DMS79 (cell line): ENCODE measurements at places on chromosomes 2 and 18.

DNA sequence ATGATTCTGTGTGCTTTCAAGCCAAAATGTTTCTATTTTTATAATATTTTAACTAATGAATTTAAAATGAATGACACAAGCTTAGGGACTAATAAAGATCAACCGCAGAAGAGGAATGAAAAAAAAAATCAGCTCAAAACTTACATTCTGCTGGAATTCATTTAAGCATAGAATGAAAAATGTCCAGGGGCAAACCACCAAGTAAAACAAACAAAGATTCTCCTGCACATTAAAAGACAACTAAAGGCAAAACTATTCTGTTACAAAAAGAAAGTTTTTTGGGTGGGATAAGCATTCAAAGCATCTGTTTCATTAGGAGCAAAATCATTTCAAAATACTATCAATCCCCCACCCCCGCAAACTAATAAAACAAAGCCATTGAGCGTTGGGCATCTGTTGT lies 99.3 kb upstream of the SOX11 start:
- DNase-seq = no peak

GRCh38 chr18:31243740-31244512 lies 74.0 kb upstream of the DSG1 start:
- no peak for DNase-seq

GRCh38 chr2:174597009-174597344 lies 627 bp downstream of the WIPF1 start:
- no peak for DNase-seq

- no peak for DNase-seq
Measured at GRCh38 chr2:132790207-132790785, 120.3 kb upstream of the LYPD1 start.

DNA sequence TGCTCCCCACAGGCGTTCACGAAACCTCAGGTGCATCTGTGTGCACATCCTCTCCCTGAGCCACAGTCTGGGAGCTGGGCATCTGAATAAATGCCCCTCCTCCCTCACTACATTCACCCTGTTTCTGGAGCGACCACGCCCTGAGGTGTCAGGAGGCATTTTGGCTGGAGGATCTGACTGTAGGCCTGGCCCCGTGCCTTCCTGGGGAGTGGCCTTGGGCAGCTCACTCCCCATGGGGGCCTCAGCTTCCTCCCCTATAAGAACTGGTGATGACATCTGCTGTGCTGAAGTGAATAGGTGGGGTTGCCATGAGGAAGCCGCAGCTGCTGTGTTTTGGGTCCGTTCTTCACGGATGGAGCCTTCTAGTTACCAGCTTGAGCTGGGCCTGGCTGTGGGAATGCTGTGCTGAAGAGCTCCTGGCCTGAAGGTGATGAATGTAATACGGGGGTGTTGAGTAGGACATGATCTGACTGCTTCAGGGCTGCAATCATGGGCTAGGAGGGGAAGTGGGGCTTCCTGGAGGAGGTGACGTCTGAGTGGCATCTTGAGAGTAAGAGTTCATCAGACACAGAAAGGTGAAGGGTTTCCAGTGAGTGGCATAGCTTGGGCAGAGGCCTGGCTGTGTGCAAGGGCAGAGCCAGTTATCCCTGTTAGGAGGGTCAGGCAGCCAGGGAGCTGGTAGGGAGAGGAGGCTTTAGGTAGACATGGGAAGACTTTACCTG lies 58.2 kb downstream of the GLI2 start:
- DNase-seq = no peak

- DNase-seq = no peak
Measured at GRCh38 chr2:127649684-127650040, 3.7 kb downstream of the GPR17 start.

- DNase-seq = no peak
Measured at GRCh38 chr2:173286153-173286809, 68.4 kb upstream of the CDCA7 start.

DNA sequence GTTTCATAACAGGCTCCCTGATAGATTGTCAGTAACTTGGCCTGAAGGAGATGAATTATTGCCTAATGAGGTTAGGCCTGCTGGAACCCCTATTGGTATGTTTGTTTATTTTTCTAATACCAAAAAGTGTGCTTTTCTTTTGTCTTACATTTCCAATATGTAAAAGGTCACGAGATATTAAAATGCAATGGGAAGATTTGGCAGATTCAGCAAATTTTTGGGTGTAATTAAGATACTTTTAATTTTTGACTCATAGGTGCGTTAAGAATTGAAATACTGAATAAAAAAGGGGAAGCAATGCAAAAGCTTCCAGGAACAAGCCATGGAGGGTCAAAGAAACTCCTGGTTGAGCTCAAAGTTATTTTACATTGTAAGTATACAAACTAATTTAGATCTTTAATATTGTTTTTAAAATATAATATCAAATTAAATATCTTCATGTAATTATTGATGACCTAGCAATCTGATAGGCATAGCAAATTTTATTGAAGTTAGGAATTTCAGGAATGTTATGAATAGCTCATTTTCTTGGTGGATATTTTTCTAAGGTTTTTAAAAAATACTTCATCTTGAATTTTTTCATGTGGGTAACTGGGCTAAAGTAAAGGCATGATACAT lies 52.1 kb downstream of the SMCHD1 start:
- no peak for DNase-seq

GRCh38 chr2:216031960-216032689 lies 18.8 kb upstream of the MREG start:
- DNase-seq = no peak

DNA sequence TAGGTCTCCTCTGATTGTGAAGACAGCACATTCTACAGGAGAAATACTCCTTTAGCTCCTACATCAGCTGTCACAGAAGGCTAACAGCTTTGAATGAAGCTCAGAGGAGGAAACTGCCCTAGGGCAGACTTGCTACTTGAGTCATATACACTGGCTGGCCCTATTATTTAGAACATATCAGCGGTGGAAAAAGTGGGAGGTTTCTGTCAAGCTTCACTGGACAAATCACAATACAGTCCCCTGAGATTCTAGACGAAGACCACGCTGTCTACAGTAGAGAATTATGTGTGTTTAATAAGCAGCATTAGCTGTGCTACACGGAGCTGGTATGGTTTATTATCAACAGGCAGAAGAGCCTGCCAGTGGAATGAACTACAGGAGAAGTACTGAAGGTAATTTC lies 230.9 kb upstream of the FSIP2 start:
- no peak for DNase-seq

- DNase-seq = no peak
Measured at GRCh38 chr18:46366751-46367376, 262.7 kb downstream of the HAUS1 start.

GRCh38 chr2:233433794-233434193 lies 79.5 kb downstream of the DGKD start:
- no peak for DNase-seq

DNA sequence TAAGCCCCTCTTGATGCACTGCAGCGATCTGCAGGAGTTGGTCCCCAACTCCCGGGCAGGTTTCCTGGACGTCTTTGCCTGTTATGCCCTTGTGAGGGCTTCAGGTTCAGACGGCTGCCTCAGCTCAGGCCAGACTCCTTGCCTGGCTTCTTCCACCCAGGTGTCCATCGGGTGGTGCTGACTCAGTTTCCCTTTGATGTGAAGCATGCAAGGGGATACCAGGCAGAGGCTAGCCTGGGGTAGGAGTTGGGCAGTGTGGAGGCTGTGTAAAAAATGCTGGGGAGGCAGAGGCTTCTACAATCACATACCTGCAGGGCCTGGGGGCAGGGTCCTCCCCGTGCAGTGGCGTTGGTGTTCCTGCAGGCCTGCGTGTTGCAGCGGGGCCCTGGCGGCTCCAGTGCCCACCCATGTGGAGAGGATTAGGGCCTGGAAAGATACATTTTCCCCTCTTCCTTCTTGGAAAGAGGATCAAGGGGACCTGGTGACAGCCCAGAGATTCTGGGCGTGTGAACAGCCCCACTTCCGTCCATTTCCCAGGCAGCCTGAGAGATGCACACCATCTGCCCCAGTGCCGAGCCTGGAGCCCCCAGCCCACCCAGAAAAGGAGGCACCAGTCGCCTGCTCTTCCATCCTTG lies 338.3 kb downstream of the DYSF start:
- DNase-seq = no peak

DNA sequence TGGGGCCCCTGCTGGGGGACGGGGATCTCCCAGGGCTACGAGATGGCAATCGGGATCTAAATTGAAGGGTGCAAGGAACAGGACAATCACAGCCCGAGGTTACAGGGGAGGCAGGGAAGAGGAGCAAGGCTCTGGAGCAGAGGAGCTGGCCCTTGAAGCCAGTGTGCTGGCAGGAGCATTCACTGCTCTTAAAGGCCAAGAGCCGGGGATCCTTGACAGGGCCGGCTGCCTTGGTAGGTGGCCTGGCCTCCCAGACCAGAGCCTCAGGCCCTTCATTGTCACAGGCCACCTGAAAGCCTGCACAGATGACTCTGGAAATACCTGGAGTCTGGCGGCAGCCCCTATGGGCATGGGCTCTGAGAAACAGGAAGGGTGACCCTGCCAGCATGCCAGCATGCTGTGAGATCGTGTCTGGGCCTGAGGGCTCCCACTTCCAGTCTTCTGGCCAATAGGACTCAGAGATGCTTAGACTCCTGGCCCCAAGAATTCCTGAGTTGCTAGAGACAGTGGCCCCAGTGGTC lies 38.7 kb downstream of the PDIA6 start:
- DNase-seq = no peak

DNA sequence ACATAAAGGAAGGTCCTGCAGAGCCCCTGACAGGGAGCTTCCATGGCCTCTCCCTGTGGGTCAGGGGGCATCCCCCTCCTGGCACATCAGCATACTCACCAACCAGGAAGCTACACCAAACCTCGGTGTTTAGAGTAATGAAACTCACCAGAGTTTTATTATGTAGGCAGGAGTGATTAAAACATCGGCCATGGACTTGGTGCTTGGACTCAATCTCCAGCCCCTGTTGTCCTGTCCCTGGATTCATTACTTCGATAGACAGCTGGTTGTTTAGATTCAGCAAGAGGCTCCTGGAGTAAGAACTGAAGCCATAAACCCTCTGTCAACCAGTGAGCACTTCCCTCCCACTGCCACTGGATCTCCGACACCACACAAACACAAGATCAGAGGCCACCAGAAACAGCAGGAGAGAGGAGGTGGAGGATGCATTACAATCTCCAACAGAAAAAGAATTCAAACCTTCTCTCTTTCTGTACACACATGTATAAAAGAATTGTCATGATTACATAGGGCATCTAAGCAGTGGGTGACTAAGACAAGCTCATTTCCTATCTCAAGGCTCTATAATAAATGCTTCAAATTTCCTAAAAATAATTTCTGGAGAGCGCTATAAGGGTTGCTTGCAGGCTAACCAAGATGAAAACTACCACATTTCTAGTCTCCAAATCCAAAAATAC lies 27.2 kb downstream of the TBC1D8 start:
- DNase-seq = no peak

DNA sequence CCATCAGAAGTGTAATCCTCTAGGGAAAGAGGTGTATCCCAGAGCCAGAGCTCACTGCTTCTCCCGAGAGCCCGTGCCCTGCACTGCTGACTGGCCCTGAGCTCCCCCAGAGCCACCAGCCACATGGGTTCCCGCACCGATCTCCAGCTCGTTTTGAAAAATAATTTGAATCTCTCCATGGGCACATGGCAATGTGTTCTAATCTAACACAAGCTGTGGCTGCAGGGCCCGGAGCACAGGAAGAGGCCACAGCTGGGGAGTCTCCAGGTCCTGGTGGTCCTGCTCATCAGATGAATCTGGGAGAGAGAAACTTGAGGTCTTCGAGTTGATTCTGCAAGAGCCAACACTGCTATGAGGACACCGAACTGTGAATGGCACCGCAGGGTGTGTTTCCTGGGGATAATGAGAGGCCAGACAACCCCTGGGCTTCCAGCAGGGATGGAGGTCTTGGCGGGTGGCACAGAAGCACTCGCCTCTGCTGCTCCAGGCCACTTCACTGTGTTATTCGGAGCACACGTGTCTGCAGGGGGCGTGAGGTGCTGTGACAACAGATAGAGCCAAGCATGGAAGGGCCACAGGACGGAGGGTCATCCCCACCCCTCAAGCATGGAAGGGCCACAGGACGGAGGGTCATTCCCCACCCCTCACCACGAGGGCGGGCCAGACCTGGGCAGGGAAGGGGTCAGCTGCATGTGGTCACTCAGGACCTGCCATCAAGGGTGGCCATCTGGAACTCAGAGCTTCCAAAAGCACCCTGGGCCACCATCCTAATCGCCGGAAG lies 196.8 kb downstream of the NDUFA10 start:
- DNase-seq = no peak

DNA sequence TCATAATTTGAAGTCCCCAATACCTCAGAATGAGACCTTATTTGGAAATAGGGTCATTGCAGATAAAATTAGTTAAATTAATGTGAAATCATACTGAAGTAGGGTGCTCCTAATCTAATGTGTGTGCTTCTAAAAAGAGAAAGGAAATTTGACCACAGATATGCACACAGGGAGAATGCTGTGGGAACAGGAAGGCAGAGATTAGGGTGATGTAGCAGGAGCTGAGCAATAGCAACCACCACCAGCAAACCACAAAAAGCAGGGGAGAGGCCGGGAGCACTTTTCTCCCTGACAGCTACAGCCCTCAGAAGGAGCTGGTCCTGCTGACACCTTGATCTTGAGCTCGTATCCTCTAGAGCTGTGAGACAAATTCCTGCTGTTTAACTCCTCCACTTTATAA lies 24.6 kb upstream of the SCG2 start:
- DNase-seq = no peak

DNA sequence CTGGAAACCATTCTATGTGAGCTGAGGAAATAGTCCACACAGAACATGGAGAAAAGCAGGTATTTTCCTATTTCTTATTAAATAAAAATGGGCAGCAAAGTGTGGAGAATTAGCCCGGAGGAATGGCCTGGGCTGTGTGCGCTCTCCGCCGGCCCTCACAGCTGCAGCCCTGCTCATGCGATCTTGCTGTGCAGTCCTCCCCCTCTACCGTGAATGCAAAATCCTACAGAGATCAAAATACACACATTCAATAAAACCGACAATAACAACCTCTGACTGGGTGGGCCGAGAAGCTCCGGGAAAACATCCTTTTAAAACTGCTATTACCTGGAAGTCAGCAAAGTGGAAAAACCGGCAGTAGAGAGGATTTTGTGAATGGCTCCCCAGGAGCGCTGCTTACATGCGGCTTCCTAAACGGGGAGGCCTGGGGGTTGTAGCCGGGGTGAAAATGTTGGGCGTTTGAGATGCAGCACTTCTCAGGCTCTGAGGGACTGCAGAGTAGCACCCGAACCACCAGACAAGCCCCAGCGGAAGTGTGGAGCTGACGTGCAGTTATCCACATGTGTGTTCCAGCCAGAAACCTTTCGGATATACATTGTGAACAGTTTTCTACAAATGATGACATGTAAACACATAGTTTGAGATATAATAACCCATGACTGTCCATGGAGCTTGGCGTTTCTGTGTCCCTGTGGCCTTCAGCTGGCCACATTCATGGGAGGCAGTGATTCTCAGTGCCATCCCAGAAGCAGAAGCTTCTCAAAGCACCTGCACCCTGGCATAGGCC lies 94.2 kb upstream of the ALKAL2 start:
- no peak for DNase-seq

GRCh38 chr2:3222636-3223035 lies 155.0 kb downstream of the EIPR1 start:
- DNase-seq = no peak

- DNase-seq = no peak
Measured at GRCh38 chr2:974054-974453, 23.4 kb downstream of the SNTG2 start.

- DNase-seq = no peak
Measured at GRCh38 chr2:62822549-62822948, 117.0 kb downstream of the EHBP1 start.

GRCh38 chr2:23510471-23510870 lies 125.5 kb downstream of the KLHL29 start:
- DNase-seq = no peak

GRCh38 chr2:233953087-233953801 lies 36.1 kb downstream of the TRPM8 start:
- DNase-seq = no peak
